NCI-H1436 treated with DMSO at 0.1 percent for 48 hours (cell line): ENCODE measurements at places on chromosomes 13 and 19.

- DNase-seq = no peak
These were observed 2.1 kb upstream of the CDX2 start for GRCh38 chr13:27971236-27971645.

DNA sequence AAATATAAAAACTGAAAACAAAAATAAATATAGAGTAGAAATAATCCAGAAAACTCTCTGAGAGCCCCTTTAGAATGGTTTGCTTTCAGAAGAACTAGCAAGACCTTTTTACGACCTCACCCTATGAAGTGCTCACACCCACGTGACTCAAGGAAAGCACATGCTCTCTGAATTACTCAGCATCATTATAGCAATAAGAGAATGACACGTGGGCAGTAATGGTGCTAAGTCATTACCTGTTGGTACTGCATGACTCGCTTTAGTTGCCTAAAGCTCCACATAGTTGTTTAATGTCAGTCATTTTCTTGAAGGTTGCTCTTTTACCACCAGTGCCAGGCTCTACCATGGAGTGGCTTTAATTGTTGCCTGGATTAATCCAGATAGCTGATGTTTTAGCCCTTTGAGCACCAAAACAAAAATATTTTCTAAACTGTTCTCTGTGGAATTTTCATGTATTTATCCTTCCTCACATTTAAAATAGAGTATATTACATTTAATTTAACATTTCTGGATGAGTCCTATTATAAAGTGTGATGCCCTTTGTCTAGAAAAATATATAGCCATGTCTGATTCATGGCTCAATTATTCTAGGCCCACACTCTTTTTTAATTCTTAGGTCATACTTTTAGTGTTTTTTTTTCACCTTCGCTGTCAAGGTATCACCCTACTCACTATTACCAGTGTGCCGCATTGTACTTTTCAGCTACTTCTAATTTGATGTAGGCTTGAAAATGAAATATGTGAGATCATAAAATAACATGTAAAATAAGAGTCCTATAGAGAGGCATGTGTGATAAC is 56.8 kb downstream of the THSD1 start:
- no peak for DNase-seq

- DNase-seq = no peak
These were observed 120.9 kb downstream of the ZDHHC20 start for GRCh38 chr13:21338156-21338555.

GRCh38 chr19:45865269-45865948 is 1.3 kb downstream of the FOXA3 start:
- DNase-seq = no peak

- DNase-seq = no peak
These were observed 877 bp upstream of the N4BP2L1 start for GRCh38 chr13:32428581-32429432.

- no peak for DNase-seq
These were observed 4.5 kb downstream of the CIC start for GRCh38 chr19:42273407-42274064.

- no peak for DNase-seq
These were observed at the start of gene CEACAM16 for GRCh38 chr19:44698492-44699201. Gene CEACAM16 (plus strand): TSS chr19:44699151. CDS start chr19:44701457, 2,306 bp downstream.

DNA sequence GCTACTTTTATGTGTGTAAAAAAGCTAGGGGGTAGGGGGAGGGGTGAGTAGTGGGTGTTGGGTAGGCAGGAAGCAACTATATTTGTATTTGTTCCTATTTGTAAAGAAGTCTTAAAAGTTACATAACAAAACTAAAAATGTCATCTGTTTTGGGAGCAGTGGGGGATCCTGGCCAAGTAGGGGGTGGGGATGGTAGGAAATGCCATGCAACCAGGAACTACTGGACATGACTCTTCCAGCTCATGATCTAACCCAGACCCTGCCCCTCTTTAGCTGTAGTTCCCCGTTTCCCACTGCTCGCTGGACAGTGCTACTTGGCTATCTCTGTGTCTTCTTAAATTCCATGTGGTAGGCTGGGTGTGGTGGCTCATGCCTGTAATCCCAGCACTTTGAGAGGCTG is 3.2 kb downstream of the GTF3A start:
- DNase-seq = no peak
